ENCODE measurements at places on chromosomes 2 and 18.
A peak's percentile ranks its signal among the peaks of the same experiment; 100 is the strongest.

- DNase-seq: no peak
These were observed 78.2 kb upstream of the CHRNA1 start for GRCh38 chr2:174842496-174842895.

GRCh38 chr2:159010963-159011362 is 42.5 kb downstream of the TANC1 start:
- DNase-seq: no peak

DNA sequence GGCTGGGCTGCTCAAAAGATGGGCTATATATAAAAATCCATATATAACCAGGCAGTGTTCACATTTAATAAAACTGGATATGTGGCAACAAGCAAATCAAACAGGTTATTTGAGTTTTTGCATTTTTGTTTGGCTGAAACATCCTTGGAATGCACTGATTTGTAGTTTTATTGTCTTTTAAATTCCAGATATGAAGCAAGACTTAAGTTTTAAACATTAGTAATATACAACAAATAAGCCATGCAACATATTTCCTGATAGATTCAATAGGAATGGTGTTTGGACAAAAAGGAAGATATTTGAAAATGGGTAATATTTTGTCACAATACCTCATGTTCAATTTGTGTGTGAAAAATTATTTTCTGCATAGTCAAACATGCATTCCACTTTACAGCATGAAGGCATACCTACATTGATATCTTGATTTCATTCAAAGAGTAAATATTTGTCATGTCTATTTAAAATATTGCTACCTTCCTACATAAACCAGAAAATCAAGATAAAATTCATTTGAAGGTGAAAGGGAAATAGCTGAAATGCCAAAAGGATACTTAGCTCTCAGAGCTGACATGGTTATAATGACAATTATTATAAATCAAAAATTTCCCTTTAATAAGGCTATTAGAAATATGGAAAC is 132.3 kb upstream of the NETO1 start:
- no peak for DNase-seq

GRCh38 chr2:237471438-237472186 is 15.4 kb upstream of the MLPH start:
- DNase-seq: no peak

- DNase-seq: no peak
These were observed 6.4 kb upstream of the TMEFF2 start for GRCh38 chr2:192201116-192201515.

GRCh38 chr2:48574353-48575287 is 43.0 kb upstream of the GTF2A1L start:
- no peak for DNase-seq

- no peak for DNase-seq
These were observed 5.7 kb downstream of the ELAC1 start for GRCh38 chr18:50973367-50974126.

- no peak for DNase-seq
These were observed 124.4 kb downstream of the DIS3L2 start for GRCh38 chr2:232085826-232086425.

DNA sequence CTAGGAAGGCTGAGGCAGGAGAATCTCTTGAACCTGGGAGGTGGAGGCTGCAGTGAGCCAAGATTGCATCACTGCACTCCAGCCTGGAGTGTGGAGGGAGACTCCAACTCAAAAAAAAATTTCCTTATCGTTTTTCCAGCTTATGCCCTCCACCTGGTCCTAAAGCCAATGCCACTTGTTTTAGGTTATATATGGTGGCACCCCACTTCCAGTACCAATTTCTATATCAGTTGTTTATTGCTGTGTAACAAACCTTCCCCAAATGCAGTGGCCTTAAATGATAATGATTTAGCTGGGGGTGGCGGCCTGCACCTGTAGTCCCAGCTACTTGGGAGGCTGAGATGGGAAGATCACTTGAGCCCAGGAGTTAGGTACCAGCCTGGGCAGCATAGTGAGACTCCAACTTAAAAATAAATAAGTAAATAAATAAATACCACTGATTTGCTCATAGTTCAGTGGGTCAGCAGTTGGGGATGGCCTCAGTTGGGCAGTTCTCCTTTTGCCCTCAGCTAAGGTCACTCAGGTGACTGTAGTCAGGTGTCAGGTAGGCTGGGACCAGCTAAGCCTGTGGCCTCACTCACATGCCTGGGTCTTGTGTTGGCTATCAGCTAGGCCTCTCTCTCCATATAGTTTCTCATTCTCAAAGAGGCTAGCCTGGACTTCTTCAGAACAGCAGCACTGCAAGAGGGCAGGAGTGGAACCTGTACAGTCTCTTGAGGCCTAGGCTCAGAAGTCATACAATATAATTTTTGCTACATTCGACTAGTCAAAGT is 113.7 kb upstream of the GATA6 start:
- DNase-seq: no peak

DNA sequence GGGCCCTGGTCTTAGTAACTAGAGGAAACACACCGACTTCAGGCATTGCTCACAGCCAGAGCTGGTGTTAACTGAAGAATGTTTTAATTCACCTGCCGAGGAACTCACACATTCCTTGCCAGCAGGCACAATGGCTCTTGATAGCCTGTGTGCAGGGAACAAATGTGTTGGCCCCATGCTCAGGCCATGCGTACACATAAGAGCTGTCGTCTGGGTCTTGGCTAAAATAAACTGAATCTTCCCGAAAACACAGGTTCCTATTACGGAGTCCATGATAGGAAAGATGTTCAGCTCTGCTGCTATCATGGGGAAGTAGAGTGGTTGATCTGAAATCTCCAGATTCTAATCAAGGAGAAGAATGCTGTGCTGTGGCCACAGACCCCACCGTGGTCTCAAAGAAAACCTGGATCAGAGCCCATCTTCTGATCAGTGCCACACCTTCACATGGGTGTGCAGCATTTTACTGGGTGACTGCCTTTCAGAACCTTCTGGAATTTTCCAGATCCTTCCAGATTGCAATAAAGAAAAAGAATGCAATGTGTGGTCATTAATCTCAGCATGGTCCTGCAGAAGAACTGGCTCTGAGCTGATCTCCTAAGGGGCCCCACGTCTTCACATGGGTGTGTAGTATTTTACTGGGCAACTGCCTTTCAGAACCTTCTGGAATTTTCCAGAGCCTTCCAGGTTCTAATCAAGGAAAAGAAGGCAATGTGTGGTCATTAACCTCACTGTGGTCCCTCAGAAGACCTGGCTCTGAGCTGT is 17.2 kb downstream of the MBP start:
- DNase-seq: no peak

DNA sequence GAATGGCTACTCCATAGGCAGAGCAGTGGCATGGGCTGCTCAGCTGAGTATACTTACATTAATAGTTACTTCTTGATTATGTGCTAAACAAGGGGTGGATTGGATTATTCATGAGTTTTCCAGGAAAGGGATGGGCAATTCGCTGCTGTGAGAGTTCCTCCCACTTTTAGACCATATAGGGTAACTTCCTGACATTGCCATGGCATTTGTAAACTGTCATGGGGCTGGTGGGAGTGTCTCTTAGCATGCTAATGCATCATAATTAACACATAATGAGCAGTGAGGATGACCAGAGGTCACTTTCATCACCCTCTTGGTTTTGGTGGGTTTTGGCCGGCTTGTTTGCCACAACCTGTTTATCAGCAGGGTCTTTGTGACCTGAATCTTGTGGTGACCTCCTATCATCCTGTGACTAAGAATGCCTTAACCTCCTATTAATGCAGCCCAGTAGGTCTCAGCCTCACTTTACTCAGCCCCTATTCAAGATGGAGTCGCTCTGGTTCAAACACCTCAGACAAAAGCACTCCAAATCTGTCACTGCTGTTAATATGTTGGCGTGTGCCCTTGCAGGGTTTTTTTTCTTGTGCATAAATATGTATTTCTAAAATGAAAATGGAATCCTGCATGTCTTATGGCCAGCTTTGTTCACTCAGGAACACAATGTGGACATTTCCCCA is 56.0 kb downstream of the CYBRD1 start:
- DNase-seq: no peak

- DNase-seq: no peak
These were observed 513.5 kb downstream of the CNTNAP5 start for GRCh38 chr2:124538549-124538948.

GRCh38 chr2:62569907-62570841 is 64.2 kb upstream of the TMEM17 start:
- no peak for DNase-seq

GRCh38 chr2:25619185-25619584 is 54.2 kb downstream of the DTNB start:
- DNase-seq: no peak

DNA sequence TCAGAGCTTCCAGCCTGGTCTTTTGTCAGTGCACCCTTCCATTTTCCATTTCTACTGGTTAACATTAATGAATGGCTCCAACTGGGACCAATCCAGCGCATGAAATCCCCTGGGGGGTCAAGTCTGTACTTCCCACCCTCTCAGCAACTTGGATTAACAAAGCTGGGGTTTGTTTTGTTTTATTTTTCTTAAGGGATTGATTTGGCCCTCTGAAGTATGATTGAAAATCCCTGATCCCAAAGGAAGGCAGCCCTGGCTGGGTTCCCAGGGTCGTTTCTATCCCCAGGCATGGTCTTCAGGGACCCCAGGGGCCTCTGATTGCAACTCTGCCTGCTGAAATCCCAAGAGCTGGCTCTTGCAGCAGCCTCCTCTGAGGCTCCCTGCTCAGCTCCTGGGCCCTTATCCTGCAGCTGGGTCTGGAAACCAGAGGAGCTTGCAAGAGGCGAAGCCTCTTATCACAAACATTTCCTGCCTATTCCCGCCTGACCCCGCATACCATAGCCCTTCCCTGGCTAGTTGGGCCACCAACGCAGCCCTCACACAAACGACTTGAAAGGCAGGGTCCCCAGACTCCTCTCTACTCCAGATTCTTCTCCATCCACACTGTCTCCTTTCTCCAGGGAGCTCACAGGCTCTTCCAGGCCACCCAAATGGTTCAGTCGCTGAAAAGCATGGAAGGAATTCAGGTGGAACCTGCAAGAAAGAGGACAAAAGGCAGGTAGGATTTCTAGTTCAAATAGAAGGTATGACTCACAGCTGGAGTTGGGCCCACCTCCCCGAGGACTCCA is 109.7 kb upstream of the PKDCC start:
- no peak for DNase-seq

DNA sequence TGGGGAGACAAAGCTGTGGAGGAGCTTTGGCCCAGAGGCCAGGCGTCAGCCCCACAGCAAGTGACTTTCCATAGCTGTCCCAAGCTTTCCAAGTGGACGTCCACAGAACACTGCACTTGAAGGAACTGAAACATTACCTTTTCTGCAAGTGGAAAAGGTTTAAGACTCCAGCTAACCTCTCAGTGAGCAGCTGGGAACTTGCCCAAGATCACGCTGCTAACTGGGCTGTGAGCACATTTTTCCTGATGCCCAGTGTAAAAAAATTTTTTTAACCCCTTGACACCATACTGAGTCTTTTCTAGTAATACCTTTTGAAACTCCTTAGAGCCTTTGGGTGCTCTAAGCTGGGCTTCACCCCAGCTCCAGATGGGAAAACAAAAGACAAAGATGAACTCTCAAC is 256.7 kb downstream of the HAUS1 start:
- DNase-seq: peak; percentile 43

- no peak for DNase-seq
These were observed 63.1 kb upstream of the B3GNT7 start for GRCh38 chr2:231332388-231332787.

GRCh38 chr2:2834105-2834504 is 503.0 kb upstream of the MYT1L start:
- no peak for DNase-seq

DNA sequence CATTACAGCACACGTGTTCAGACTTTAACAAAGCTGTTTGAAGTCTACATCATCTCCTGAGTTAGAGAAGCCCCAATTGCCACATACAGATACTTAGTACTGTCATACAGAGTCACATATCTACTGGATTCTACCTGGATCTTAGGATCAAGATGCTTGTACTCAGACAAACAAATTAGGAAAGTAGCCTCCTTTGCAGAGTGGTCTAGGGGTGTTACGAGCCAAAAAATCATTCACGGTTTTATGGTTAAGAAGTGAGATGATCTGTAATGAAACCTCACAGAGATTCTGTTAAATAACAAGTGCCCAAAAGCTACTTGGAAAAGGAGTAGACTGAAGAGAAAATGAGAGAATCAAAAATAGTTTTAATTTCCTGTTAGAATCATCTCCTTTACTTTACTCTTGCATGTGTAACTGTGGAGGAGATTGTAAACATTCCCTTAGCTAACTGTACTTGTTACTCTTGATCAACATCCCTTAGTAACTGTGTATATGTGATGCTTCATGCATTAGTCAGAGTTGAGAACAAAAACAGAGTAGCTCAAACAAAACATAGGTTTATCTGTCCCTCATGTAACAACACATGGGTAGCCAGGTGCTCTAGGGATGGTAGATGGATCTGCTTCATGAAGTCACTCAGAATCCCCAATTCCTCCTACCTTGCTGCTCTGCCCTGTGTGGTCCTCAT is 16.4 kb upstream of the IL1RL1 start:
- no peak for DNase-seq

GRCh38 chr2:98805412-98806171 is 74.7 kb upstream of the MGAT4A start:
- no peak for DNase-seq

DNA sequence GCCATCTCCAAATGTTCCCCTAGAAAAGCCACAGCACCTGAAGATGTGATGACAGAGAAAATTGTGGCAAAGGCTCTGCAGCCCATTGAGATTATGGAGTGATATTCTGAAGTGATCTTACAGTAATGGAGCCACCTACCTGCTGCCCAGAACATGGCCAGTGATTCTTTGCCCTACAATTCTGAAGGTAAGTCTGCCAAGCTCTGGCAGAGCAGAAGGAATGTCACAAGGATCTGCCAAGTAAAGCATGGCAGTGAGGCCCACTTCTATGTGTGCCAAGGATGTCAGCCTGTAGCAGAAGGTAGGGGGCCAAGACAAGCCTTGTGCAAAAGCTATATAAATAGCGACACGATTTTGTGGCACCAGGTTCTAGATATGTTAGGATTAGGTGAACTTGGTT is 155.1 kb downstream of the RND3 start:
- DNase-seq: peak; percentile 26

- DNase-seq: no peak
These were observed 11.6 kb upstream of the SLC39A10 start for GRCh38 chr2:195645413-195645812.

All from right hindlimb (tissue), 1 donor.